SJSA1 (cell line): ENCODE measurements at places on chromosomes 12 and 14. TPM values are rescaled to one million over a fixed set of nuclear protein-coding genes. Genes with fewer than 3 reads are reported as not detected.

GRCh38 chr14:71554959-71555612 is 377.1 kb upstream of the RGS6 start:
- no peak for DNase-seq

GRCh38 chr14:40308240-40308639 is 876.0 kb upstream of the FBXO33 start:
- no peak for DNase-seq

GRCh38 chr12:11830307-11830801 is 180.9 kb downstream of the ETV6 start:
- DNase-seq: no peak

GRCh38 chr12:13293096-13293495 is 96.6 kb downstream of the EMP1 start:
- no peak for DNase-seq

DNA sequence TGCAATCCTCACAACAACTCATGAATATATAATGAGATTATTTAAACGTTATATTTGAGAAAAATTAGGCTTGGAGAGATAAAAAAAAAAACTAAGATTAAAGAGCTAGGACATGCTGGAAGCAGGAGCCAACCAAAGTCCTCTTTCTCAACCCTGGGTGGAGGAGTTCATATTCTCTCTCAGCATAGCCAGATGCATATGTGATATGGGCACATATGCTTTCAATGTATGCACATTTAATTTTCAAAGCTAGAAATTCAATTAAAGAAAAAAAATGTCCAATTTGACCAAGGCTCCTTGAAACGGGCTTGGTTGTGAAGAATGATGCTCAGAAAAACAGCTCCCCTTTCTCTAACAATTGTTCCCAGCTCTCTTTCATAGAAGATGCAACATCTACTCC is 61.9 kb upstream of the GRIP1 start:
- DNase-seq: no peak

DNA sequence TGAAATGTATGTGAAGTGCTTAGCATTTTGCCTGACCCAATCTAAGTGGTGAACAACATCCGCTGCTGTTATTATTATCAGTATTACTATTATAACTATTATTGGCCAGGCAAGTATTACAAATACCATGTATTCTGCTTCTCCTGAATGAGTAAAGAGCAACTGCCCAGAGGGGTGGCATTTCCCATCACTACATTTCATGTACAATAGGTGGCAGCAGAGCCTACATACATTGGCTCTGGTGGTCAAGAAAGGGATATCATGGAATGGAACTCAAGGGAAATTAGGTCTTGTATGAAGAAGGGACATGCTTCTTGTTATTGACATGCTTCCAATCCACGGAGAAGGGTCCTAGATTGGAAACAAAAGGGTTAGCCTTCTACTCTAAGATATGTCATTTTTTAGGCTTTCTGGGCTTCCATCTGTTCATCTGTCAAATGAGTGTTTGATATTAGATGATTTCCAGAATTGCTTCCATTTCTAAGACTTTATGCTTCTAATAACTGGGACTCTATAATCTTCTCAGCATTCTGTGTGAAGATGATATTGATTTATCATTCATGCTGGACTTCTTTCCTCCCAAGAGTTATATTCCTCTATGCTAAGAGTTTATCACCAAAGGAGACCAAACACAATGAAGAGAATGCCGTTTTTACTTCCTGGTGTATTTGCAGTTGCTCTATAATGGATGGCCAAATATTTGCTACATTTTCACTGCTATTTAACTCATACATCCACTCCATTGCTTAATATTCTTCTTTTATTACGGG is 239.1 kb downstream of the SSPN start:
- peak; percentile 31 for DNase-seq

DNA sequence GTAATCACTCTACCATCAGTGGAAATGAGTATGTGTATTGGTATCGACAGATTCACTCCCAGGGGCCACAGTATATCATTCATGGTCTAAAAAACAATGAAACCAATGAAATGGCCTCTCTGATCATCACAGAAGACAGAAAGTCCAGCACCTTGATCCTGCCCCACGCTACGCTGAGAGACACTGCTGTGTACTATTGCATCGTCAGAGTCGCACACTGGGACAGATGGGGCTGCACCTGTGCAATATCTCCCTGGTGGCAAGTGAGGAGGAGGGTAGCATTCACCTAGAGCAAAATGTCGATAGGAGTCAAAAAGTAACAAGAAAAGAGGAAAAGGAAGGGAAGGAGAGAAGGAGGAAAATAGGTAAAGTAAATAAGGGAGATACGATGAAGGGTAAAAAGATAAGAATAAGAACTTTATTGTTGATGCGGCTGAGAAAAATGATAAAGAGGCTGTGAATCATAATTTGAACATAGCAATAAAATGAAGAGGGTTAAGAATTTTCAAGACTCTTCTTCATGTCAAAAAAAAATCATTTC is 450.5 kb upstream of the OR4E1 start:
- DNase-seq: no peak

DNA sequence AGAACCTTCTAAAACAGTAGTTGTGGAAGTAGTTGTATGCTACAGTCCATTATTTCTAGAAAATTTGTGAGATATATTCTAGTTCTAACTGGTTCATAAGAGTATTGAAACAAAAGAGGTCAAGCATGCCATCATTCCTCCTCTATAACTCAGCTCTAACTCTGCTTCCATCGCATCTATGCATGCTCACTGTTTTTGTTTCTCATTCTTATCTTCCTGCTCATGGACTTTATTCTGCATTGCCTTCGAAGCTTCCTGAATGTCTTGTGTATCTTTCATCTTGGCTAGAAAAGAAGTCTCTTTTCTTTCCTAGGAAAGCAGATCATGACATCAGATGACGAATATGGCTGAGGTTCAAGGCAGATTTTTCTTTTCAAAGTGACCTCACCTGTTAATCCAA is 402 bp downstream of the LMNTD1 start:
- DNase-seq: no peak

DNA sequence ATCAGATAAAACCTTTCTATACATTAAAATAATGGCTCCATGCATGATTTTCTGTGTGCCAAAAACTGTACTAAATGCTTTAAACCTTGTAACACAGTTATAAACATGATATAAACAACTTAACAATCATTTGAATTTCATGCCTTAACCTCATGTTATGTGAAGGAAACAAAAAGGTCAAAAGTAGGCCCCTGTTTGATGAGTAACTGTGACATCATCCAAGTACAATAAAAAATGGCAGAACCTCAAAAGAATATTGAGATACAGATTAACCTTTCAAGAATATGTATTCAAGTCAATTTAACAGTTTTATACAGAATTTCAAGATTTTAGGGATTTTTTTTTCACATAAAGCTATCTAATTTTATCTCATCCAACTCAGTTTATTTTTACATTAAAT is 310.7 kb upstream of the DCN start:
- DNase-seq: no peak

- DNase-seq: peak; percentile 58
Observed at GRCh38 chr12:106767954-106768822, 6.3 kb upstream of the RIC8B start.

GRCh38 chr14:104975481-104976197 is 2.5 kb downstream of the AHNAK2 start:
- DNase-seq: no peak

- DNase-seq: no peak
Observed at GRCh38 chr12:40137252-40137651, 31.4 kb upstream of the SLC2A13 start.

DNA sequence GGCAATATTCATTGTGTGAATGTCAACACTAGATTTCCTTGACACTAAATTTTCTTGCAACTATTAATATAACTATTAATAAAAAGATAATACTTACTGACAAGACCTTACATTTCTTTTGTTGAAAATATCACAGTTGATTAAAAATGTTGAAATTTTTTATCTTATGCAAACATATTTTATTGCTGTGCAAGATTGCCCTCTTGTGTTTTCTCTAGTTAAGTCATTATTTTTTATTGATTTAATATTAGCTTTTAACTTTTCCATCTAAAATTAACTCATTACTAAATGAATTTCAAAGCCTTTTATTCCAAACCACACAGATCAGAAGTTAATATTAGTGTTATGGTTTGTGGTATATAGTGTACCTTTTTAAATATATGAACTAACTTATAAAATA is 11.7 kb upstream of the NAA30 start:
- no peak for DNase-seq

DNA sequence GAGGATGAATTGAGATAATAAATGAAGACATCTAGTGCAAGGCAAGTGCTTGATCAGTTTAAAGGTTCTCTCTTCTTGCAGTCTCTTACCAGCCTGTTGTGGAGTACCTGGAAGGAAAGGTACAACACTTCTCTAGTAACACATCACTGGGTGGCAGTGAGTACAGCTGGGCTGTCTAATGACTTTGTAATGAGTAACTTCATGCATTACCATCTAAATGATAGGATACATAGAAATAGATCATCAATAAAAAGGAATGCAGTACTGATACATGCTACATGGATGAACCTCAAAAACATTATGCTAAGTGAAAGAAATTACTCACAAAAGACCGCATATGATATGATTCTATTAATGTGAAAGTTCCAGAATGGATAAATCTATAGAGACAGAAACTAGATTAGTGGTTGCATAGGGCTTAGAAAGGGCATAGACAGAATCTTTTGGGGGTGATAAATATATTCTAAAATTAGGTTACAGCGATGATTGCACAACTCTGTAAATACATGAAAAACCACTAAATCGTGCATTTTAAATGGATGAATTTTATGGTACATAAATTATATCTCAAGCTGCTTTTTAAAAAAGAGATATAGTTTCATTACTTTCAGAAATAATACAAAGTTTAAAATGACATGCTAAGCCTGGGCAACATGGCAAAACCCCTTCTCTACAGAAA is 224.4 kb downstream of the CHST11 start:
- DNase-seq: no peak

DNA sequence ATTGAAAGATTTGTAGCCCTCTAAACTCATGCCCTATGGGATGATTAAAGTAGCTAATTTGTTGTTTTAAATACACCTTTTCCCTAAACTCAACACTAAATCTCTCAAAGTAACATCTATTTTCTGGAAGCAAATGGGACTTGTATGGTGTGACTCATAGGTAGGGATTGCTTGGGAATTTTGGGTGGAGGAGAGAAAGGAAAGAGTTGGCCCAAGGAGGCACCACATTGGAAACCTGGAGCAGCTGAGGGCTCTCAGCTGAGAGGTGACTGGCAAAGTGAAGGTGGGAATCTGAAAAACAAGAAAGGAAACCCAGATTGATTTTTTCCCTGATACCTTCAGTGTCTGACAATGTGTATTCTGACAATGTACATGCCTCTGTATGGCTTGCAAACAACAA is 114.8 kb upstream of the PRICKLE1 start:
- DNase-seq: no peak

GRCh38 chr12:127690161-127690560 is 576.8 kb upstream of the TMEM132C start:
- peak; percentile 6 for DNase-seq

The ART4 gene
- total RNA-seq: 0.03 and 0.08 TPM in 2 replicates

The SLC6A15 gene
- 0.16 and 0.18 TPM in 2 replicates for total RNA-seq

The KRT75 gene
- not detected in 2 replicates for total RNA-seq

The ACAD10 gene
- 1.6 and 4.2 TPM in 2 replicates for total RNA-seq

The PMEL gene
- total RNA-seq: 0.34 TPM in 1 of 2 replicates, not detected in the other

The GLIPR1L1 gene
- not detected in 2 replicates for total RNA-seq

The PELI2 gene
- 5.3 and 9.6 TPM in 2 replicates for total RNA-seq

The CAPS2 gene
- total RNA-seq: 1.9 and 2.8 TPM in 2 replicates

The FGD4 gene
- 1.5 and 2.8 TPM in 2 replicates for total RNA-seq

The LMNTD1 gene
- 1.0 and 1.9 TPM in 2 replicates for total RNA-seq
